ENCODE measurements at places on chromosomes 1 and 21.

- DNase-seq: no peak
These were observed 27.6 kb upstream of the NBL1 start for GRCh38 chr1:19616489-19616888.

DNA sequence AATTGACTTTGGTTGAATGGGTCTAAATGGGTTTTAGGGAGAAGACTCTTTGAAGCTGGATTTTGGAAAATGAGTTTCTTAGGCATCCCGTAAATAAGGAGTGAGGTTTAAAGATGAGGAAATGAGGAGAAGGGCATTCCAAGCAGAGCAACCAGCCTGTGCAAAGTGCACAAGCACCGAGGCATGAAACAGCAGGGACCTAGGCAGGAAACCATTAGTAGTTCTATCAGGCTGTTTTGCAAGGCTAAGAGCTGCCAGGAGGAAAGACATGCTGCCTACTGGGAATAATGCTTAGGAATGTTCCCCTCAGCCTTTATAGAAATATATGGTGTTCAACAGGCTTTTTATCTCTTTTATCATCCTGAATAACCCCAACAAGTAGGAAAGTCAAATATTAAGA lies 153.1 kb upstream of the FGGY start:
- DNase-seq: no peak

DNA sequence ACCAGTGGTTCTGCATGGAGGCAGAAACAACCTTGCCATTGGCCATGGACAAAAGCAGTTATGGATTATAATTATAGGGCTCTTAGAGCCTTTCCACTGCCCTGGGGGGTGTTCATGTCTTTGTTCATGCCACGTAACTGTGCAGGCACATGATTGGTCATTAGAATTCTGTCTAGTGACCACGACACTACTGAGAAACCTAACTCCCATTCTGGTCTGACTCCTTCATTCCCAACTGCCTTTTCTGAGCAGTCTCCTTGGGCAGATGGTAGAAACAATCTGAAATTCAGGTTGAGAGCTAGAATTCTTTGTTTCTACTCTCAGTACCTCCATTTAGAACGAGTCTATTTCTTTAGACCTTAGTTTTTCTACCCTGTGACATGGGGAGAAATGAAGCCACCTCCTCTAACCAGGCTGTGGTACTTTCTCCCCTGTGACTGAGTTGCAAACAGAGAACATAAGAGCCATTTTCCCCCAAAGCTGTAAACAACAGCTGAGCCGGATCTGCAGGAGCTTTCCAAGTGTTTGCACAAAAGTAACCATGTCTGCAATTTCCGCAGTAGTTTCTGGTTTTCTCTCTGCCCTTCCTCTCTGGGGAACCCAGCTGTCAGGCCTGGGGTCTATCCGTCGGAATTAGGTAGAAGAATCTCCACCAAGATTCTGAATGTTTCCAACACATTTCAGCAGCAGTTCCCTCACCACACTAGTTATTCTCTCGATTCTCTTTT lies 37.7 kb upstream of the IPO9 start:
- DNase-seq: no peak

DNA sequence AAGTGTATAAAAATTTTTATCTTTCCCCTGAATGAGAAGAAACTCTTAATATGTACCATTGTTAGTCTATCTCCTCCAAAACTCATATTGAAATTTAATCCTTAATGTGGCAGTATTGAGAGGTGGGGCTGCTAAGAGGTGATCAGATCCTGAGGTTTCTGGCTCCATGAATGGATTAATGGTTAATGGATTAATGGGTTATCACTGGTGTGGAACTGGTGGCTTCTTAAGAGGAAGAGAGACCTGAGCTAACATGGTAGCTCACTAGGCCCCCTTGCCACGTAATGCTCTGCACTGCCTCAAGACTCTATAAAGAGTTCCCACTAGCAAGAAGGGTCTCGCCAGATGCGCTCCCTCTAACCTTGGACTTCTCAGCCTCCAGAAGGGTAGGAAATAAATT lies 70.6 kb upstream of the ZBTB18 start:
- no peak for DNase-seq

DNA sequence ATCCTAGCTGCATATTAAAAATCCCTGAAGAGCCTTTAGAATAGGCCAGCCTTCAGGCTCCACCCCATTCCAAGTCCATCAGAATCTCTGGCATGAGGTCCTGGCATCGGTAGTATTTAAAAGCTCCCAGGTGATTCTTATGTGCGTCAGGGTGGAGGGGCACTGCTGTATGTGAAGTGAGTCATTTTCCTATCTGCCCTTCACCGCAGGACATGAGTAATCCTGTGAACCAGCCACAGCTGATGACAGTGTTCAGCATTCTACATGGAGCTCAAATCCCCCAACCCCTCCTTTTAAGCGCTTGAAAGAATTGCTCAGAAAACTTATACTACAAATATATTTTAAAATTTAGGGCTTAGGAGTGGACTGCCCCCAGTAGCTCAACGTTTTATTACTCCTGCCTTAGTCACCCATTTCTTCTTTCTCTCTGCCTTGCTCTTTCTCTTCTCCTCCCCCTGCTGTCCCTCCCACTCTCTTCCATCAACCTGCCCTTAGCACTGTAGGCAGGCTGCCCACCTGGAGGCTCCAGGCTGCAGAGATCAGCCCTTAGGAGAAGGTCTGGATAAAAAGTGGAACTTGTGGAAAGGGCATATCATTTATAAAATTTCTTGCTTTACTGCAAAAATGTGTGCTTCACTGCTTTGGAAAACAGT lies 73.8 kb upstream of the ZNF281 start:
- DNase-seq: no peak

DNA sequence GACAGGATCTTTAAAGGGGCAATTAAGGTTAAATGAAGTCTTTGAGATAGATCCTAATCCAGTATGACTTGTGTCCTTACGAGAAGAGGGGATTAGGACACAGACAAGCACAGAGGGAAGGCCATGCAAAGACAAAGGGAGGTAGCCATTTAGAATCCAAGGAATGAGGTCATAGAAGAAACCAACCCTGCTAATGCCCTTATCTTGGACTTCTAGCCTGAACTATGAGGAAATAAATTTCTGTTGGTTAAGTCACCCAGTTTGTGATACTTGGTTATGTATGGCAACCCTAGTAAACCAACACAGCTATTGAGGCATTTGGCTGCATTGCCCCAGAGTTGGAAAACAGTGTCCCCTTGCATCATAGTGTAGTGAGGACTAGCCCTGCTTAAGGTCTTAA lies 121.3 kb downstream of the MAST2 start:
- DNase-seq: no peak

GRCh38 chr1:156128654-156129597 lies 14.4 kb downstream of the LMNA start:
- DNase-seq: no peak

- no peak for DNase-seq
These were observed 130.2 kb downstream of the IFI44 start for GRCh38 chr1:78779831-78780230.

- DNase-seq: no peak
These were observed 522 bp downstream of the RC3H1 start for GRCh38 chr1:174021591-174022079.

Measured in esophagus squamous epithelium (tissue), 5 donors.